Esophagus squamous epithelium (tissue), 5 donors: ENCODE measurements at places on chromosomes 16 and 17.

GRCh38 chr17:78323826-78324390 lies 36.0 kb downstream of the SOCS3 start:
- DNase-seq = no peak

DNA sequence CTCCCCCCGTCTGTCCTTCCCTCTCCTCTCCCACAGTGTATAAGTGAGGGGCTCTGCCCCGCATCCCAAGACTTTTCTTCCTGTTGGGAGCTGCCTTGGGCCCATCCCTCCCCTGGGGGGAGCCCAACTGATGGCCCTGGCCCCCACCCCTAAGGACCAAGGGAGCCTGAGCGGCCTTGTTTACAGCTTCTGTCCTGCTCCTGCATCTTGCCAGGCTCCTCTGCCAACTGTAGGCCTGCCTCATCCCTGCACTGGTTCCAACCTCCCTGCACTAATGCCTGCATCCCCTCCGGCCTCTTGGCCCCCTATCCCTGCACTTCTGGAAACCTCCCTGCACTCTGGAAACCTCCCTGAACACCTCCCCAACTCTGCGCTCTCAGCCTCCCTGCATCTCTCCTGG lies 1.4 kb upstream of the PAGR1 start:
- no peak for DNase-seq

GRCh38 chr17:61904094-61904710 lies 23.6 kb downstream of the INTS2 start:
- no peak for DNase-seq

- no peak for DNase-seq
Measured at GRCh38 chr17:73902416-73903181, 258.4 kb upstream of the SDK2 start.

- DNase-seq = no peak
Measured at GRCh38 chr16:66976746-66977145, 11.6 kb upstream of the CES4A start.

DNA sequence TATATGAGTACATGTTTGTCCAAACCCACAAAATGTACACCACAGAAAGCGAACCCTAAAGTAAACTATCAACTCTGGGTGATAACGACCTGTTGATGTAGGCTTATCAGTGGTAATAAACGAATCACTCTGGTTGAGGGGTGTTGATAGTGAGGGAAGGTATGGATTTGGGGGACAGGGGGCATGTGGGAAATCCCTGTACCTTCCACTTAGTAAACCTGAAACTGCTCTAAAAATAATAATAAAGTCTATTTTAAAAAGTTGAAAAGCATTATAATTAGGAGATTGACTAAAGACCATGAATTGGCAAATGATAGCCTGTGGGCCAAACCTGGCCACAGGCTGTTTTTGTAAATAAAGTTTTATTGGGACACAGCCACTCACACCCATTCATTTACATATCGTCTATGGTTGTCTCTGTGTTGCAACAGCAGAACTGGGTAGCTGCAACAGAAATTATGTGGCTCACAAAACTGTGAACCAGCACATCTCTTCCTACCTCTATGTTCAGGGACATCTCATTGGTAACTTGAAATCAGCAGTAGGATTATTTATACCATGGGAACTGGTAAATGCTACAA lies 85.5 kb upstream of the CDYL2 start:
- no peak for DNase-seq

- DNase-seq = no peak
Measured at GRCh38 chr17:29138971-29139691, 41.1 kb downstream of the MYO18A start.

GRCh38 chr16:51382211-51382610 lies 231.1 kb upstream of the SALL1 start:
- no peak for DNase-seq

DNA sequence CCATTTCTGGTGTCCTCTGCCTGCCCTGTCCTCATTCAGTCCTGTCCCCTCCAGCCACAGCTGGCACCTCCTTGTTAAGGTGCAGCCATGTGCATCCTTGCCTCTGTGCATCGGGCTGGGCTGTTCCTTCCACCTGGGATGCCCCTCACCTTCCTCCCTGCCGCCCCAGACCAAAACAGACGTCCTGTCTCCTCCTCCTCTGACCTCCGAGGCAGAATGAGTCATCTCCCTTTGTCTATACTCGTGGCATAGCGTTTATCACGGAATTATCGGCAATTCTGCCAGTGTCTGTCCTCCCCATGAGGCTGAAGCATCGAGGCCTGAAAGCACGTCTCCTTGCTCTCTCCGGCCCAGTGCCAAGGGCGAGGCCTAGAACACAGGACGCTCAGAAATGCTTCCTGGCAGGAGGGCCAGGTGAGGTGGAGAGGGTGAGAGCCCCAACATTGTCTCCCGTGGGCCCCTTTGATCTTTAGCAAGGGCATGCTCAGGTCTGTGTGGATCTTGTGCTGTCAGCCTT lies 4.6 kb downstream of the RAI1 start:
- DNase-seq = no peak

- no peak for DNase-seq
Measured at GRCh38 chr16:88685156-88686061, 898 bp downstream of the SNAI3 start.

GRCh38 chr16:72241930-72242329 lies 70.0 kb upstream of the PMFBP1 start:
- no peak for DNase-seq

GRCh38 chr17:3282901-3283300 lies 15.3 kb downstream of the OR3A1 start:
- no peak for DNase-seq

DNA sequence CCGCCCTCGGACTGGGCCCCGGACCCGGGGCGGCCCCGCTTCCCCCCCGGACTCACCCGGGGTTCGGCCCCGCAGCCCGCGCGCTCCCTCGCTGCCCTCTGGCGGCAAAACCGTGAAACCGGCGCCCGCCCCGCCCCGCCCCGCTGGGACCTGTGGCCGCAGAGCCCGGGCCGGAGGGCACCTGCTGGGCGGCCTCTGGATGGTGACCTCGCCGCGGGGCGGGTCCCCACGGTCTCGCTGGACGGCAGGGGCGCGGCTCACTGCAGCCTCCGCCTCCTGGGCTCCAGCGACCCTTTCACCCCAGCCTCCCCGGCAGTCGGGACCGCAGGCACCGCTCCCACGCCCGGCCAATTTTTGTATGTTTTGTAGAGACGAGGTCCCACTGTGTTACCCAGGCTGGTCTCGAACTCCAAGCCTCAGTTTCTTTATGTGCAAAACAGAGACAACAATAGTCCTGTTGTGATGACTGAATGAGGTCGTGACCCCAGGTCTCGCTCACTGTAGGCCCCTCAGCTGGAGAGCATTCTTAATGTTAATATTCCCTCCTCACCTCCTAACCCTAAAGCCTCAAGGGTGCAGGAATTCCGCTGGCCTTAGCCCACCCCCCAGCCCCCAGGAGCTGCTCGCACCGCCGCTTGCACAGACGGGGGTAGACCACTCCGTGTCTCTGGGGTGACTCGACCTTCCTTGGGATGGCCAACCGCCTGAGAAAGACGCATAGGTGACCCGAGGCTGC lies 33.7 kb upstream of the RPH3AL start:
- DNase-seq = no peak

- no peak for DNase-seq
Measured at GRCh38 chr16:58843675-58844074, 109.6 kb upstream of the GOT2 start.

DNA sequence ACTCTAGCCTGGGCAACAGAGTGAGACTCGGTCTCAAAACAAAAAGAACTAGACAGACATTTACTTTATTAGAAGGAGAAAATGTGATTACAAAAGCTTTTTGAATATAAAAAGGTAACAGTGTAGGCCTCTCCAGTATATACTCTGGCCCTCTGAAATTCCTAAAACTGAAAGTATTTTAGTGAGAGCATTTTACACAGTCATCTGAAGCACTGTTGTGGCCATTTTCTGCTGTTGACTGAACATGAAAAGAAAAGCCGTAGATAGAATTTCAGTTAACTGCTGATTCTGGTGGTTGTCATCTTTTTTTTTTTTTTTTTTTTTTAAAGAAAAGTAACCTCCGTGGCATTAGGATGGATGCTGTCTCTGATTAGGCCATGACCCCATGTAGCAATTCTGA lies 15.6 kb downstream of the DUSP14 start:
- no peak for DNase-seq

GRCh38 chr17:76276461-76277299 lies 11.5 kb downstream of the UBALD2 start:
- no peak for DNase-seq

DNA sequence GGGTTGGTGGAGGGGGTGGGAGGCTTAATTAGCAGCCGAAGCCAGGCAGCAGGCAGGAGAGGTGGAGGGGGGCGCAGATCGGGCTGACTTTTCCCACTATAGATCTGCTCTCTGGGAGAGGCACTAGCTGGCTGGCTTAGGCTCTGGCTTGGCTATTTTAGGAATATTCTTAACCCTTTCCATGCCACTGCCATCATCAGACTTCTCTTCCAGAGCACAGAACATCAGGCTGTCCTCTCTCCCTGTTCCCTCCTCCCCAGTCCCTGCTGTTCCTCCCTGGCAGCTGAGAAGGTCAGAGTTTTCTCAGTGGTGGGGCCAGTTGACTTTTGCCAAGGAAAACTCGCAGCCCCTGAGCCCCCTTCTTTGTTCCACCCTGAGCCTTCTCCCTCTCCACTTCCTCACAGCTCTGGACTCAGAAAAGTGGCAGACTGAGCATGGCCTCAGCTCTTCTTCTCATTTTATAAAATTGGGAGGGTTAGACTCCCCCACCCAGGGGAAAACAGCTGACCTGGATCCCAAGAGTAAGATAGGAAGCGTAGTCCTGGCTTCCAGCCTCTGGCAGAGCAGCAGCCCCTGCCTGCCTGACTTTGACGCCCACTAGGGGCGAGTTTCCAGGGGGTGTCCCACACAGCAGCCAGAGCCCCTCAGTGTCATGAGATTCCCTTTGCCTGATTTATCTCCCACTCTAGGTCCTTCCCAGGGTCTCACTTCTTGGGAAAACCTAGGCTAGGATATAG lies 9.9 kb upstream of the C1QL1 start:
- DNase-seq = no peak

- no peak for DNase-seq
Measured at GRCh38 chr16:87815567-87815966, 49.8 kb upstream of the KLHDC4 start.

GRCh38 chr17:57340160-57340981 lies 84.0 kb downstream of the MSI2 start:
- no peak for DNase-seq

DNA sequence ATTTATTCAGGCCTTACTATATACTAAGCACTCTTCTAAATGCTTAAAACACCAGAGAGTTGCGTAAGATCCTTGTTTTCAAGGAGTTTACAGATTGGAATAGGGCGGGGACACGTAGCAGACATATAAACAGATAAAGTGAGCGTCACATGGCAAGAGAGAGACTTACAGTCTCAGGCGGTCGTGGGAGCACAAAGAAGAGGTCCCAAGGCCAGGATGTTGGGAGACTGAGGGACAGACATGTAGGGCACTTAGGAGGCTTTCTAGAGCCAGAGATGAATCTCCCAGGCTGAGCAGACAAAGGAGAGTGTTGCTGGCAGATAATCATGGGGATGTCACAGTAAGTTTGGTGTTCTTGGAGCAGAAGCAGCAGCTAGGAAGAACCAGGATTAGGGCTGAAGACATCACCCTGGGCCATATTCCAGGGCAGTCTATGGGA lies 119.1 kb upstream of the ANKFN1 start:
- no peak for DNase-seq

DNA sequence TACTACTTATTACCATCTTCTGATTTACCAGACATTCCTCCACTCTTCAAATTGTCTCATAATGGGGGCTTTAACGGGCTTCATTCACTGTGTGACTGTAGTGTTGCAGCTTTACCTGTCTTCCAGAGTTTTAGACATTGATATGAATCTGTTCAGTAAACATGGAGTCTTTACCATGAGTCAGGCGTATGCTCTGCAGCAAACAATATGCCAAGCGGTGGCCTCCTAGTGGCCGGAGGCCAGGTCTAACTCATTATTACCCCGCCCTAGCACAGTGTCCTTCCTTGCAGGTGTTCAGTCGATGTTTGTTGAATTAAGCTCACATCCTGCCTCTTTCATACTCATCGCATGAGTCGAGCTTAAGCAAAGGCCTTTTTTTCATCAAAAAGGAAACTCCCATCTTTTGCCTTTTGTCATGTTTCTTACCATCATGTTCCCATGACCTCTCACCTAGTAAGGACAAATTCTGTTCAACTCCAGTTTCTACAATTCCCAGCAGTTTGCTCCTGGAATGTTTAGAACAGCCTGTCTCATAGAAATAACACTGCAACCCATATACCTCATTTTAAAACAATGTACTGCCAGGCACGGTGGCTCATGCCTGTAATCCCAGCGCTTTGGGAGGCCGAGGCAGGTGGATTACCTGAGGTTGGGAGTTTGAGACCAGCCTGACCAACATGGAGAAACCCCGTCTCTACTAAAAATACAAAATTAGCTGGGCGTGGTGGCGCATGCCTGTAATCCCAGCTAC lies 39.4 kb downstream of the TUBD1 start:
- no peak for DNase-seq

DNA sequence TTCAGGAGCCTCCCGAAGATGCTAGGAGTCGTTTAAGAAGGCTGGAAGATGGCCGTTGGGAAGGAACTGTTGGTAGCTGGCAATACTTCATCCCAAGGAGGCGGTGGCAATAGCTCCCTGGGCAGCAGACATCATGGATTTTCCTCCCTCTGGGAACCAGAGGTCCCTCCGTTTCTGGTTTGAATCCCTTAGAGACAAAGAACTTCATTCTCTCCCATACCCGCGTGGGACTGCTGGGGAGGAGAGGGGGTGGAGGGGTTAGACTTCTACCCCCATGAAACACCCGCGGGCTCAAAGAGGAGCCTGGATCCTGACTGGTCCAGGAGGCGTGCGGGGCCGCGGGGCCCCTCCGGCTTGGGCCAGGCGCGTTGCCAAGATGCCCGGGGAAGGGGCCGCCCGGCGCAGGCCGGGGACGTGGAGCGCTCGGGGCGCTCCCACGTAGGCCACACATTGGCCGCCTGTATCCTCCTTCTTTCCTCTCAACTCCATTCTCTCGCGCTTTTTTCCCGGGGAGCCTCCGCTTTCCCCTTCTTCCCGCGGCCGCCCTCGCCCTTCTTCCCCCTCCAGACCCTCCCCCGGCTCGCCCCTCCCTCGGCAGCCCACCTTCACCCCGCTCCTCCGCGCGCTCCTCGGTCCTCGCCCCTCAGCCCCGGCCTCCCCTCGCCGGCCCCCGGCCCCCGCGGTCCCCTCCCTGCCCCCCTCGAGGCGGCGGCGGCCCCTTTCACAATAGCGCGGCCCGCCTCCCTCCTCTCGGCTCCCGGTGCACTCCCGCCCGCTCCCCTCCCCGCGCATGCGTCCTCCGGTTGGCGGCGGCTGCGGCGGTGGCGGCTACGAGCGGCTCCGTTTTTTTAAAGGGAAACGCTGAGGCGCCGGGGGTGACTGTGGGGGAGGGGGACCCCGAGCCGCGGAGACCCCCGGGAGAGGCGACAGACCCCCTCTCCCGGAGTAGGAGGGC lies at the start of gene MSL1:
MSL1 (plus strand) TSS at position 791 of the 955 bp plus-strand sequence. CDS start 642 bp downstream, outside the sequence.
- no peak for DNase-seq
